Cardiac fibroblast (primary cell): ENCODE measurements at places on chromosomes 1 and 21.

DNA sequence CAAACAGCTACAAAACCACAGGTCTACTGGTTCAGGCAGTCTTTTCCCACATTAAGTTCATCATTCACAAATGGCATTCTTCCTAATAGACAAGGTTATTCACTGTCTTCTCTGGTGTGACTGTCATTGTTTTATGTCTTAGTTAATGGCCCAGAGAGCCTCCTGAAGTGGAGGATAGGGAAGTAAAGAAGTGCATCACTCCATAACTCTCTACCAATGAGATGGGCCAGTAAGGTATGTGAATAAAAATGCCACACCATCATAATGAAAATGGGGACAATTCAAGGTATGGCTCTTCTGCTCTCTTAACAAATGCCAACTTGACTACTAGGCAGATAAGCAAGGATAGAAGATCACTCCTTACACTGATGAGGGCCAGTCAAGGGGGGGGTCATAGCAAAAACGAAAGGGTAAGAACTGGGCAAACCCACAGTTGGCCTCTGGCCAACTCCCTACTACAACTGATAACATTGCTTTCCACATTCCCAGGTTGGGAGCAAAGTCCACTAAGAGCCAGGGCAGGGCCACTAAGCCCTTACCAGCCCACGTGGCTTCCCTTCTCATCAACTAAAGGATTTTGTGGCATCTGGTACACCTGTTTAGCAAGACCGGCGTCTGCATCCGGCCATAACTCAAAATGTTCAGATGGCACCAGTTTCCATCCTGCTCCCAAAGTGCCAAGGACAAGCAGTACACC, 10.0 kb downstream of the PABPC4 start:
- DNase-seq, result no peak

- DNase-seq, result no peak
These were observed 10.8 kb downstream of the ZBTB8OS start for GRCh38 chr1:32639489-32640075.

DNA sequence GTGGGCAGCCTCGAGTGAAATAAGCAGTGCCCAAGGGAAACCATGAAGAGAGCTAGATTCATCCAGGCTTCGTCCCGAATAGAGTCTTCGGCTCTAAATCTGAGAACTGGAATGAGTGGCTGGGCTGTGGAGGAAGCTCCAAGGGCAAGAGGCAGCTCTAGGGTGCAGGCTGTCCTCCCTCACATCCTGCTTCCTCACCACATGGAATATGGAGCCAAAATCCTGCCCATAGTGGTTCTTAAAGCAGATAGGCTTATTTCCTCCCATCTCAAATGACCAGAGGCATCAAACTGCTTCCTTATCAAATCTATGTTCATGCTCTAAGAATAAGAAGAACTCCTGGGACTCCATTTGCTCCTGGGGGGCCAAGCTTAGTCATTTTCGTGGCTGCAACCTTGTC, 2.5 kb downstream of the IL24 start:
- DNase-seq, result peak; percentile 43

DNA sequence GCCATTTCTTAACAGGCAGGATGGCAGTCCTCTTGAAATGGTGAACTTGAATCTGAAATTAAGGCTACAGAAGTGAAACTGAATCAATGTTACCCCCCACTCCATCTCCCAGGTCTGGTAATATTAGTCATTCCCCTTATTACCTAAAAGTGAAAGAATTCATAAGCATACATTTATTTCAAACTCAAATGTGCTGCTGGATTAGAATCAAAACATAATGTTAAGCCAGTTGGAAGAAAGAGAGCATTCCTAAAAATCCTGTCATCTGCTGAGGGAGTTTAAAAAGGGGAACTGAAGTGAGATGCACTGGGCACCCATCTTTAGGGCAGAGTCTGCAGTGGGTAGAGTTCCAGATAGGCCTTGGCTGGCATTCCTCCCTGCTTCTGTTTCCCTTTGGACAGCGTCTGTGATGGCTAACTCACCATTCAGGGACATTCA, 17.4 kb downstream of the KIAA0319L start:
- peak; percentile 53 for DNase-seq

GRCh38 chr1:69163779-69164178, 403.9 kb upstream of the LRRC7 start:
- DNase-seq, result peak; percentile 4

DNA sequence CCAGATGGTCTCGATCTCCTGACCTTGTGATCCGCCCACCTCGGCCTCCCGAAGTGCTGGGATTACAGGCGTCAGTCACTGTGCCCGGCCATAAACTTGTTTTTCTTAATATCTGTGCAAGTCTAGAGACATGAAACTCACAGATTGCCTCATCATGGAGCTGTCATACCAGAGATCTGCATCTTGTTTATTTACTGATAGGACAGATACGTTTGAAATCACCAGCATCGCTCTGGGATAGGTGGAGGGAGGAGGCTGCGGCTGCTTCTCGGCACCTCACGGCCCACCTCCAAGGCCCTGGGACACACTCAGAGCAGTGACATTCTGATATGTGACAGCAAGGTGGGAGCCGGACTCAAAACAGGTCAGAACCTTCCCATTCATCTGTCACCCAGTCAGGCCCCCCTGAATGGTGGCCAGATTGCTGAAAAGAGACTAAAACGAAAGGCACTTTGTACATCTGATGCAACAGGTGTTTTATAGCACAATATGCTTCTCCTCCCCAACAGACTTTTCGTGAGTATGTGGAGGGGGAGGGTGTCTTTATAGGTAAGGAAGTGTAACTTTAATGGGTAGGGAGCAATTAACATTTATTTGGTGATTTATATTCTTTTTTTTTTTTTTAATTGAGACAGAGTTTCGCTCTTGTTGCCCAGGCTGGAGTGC, 18.1 kb upstream of the LSM10 start:
- DNase-seq, result no peak

GRCh38 chr1:58785442-58786058, 1.7 kb upstream of the JUN start:
- peak; percentile 54 for DNase-seq

- DNase-seq, result no peak
These were observed 49.9 kb downstream of the CHRM3 start for GRCh38 chr1:239436286-239436685.

- no peak for DNase-seq
These were observed 61.9 kb downstream of the ALG6 start for GRCh38 chr1:63429281-63429680.

DNA sequence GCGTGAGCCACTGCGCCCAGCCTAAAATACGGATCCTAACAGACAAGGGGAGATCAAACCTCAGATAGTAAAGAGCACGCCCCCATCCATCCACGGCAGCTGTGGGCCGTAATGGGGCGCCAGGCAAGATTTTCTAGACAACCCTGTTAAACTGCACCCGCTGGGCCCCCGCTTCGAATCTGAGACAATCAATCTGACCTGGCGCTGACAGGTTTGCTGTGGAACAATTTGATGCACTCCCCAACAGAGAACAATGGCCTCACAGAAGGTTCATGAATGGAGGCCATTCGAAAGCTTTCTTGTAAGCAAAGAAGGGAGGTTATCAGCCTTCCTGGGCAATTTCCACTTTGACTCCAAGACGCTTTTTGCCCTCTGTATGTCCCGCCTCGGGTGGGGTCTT, 30.5 kb downstream of the CLSTN1 start:
- DNase-seq, result no peak

DNA sequence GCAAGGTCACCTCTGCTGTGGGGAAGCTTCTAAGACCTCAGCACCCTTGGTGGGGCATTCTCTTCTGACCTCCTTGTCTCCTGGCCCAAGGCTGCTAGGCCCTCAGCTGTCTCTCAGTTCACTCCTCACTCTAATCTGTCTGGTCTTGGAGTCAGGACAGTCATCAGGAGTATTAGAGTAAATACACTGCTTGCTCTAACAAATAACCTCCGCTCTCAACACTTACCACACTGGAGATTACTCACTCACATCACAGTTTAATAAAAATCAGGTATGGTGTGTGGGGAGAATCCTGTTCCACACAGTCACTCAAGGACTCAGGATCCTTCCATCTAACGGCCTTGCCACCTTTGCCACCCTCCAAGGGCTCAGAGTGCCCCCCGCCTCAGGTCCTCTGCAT, 26.6 kb upstream of the TMEM61 start:
- DNase-seq, result no peak

DNA sequence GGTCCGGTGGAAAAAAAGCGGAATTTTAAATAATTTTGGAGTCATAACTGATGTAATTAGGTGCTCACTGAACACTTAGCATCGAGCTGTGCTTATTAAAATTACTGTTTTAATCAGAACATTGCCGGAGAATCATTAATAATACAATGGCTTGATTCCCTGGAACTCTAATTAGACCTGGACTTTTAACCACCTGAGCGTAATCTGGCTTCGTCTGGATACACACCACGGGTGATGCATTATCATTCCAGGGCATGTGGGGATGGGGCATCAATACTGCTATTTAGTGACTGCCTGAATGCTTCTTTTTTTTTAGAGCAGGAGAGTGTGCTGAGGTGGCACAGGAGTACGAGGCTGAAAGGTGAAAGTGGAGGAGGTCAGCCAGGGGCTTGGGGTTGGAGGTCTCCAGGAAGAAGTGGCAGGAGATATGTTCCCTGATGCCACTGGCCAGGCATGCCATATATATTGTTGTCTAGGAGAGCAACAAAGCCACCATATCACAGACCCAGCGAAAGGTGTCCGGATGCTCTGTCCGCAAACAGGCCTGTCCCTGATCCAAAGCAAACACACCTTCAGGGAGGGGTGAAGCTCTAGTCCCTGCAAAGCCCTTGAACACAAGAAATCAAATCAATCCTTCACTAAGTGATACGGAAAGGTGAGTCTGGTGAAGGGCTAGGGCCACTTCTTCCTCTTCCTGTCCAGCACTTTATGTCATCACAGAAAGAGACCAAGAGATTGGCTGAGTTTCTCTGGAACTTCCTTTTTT, 125.2 kb downstream of the PLXNA2 start:
- no peak for DNase-seq

DNA sequence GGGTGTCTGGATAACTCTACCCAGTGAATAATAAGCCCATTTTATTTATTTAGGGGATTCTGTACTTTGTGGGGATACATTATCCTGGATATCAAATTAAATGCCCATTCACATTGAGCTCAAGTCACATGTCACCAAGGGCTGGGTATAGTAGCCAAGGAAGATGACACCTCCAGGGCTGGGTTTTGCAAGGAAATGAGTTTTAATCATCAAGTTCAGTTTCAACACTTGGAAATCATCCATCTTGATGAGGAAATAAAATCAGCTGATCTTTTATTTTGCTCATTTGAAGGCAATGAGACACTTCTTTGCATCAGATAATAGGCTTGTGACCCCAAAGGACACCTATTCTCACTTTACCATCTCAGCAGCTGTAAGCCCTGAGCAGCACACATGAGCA, 80.0 kb upstream of the TNR start:
- DNase-seq, result no peak

DNA sequence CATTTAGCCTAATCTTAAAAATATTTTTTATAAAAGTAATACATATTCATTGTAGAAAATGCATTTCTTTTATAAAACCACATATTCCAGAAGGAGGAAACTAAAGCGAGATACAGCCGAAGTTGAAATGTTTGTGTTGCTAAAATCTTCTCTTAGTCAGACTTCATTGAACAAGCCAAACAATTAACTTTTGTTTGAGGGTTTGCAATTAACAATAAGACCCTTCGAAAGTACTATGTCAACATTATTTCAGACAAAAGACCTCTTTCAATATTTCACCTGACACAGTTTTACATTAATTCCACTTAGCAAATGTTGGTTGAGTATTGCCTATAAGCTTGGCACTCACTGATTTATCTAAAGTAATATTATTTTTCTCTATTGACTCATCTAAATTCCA, 354.0 kb upstream of the ADAMTS5 start:
- DNase-seq, result no peak

- DNase-seq, result no peak
These were observed 6.8 kb downstream of the THEM5 start for GRCh38 chr1:151846686-151847237.

DNA sequence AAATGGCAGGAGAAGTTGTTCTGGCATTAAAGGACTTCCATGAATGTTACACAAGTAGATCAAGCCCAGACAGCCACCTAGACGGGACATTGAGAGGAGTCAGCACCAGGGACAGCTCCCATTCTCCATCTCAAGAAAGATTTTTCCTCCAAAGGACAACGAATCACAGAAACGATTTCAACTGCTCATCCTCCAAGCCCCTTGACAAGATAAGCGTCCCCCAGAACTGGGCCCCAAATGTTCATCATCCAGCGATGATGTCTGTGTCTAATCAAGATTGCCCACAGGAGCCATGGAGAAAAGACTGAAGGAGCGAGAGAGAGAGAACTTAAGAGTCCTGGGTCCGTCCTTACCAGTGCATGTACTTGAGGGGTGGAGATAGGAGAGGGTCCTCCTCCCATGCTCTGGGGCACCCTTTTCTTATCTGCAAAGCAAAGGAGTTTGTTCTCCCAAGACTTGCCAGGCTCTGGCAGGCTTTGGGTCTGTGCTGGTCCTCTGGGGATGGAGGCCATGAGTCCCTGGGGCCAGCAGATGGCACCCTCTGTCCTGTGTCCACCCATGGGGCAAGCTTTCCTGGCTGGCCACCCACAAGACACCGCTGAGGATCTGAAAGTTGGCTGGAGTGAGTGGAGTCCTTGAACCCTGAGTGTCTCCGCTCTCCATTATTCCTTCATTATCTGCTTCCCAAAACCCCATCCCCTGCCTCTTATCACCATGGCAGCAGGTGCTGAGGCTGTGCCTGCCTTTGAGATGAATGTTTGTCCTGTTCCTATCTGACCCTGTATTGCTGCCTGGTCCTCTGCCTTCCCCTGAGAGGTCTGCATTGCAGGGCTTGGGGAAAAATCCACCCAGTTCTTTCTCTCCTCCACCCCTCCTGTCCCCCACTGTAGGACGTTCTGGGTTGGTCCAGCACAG, 164.6 kb downstream of the ACTL8 start:
- DNase-seq, result peak; percentile 59

- no peak for DNase-seq
These were observed 99.6 kb upstream of the CACNA1E start for GRCh38 chr1:181383695-181384094.

DNA sequence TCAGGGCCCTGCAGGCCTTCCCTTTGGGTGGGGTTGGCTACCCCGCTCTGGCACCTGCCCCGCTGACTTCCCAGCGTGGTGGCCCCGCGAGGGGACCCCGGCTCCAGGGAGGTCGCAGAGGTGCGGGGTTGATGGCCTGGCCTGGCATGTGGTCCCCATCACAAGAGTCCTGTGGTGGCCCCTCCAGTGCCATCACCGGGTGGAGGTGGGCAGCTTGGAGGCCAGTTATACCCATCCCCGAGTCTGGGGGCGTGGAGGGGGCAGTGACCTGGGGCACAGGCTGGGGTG, 26.8 kb downstream of the PRMT2 start:
- DNase-seq, result no peak

- no peak for DNase-seq
These were observed 14.5 kb downstream of the GLUL start for GRCh38 chr1:182376936-182377574.

- DNase-seq, result no peak
These were observed 296.0 kb downstream of the HHAT start for GRCh38 chr1:210624722-210625121.
